Tibial nerve (tissue), 4 donors: ENCODE measurements at places on chromosomes 5 and 9. TPM values are rescaled to one million over a fixed set of nuclear protein-coding genes. Genes with fewer than 3 reads are reported as not detected.

ADGRD2 gene
- not detected for total RNA-seq

CBY3 gene
- total RNA-seq: 1.2 TPM

ACSL6 gene
- total RNA-seq: 0.84 TPM

DNA sequence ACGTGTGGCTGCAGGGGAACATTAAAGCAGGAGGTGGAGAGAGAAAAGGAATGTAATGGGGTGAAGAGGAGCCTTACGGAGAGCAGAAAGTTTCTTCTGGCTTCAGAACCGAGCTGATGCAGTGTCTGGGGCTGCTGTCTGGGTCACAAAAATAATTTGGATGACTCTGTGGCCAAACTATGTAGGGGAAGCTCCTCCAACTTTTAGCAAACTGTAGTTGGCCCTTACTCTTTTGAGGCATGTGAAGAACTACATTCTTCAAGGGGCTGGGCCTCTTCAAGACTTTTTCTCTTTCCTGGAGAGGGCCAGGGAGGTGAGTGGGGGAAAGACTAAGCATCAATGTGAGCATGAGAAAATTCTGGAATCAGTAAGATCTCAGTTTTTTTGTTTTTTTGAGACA lies 31.9 kb upstream of the SPARC start:
- no peak for DNase-seq

GRCh38 chr5:38726279-38726678 lies 119.5 kb upstream of the OSMR start:
- DNase-seq: no peak

GRCh38 chr5:61881821-61882487 lies 424.1 kb upstream of the KIF2A start:
- no peak for DNase-seq

- DNase-seq: no peak
Measured at GRCh38 chr5:14749579-14750101, 85.1 kb downstream of the OTULIN start.

- DNase-seq: no peak
Measured at GRCh38 chr9:119003201-119003611, 366.0 kb downstream of the BRINP1 start.

DNA sequence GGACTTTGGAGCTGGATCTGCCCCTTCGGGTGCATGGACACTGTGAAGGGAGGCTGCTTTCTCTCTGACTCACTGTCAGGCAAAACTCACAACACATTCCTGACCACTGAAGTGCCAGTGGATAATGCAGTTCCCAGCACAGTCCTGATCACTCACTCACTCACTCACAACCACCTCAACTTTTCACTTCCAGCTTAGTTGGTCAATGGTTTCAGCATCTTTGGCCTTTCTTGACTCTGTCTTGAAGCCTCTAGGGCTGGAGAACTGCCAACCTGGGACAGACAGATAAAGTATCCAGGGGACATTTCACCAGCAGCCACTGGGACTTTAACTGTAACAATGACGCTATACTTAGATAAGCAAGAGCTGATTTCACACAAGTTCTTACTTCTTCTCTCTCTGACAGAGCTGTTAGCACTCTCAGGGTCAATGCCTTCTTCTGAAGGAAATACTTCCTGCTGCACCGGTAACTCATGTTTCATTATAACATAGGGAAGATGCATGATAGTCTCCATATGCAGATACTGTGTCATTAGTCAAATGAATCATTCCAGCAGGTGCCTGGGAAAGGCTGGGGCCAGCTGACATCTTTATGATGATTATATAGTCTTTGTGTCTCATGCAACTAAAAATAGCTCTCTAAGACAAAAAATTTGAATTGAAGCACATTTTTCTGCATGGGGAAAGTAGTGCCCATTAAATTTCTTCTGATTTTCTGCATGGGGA lies 499.0 kb downstream of the SEMA5A start:
- DNase-seq: no peak
